ENCODE measurements at places on chromosomes 3 and 15.

DNA sequence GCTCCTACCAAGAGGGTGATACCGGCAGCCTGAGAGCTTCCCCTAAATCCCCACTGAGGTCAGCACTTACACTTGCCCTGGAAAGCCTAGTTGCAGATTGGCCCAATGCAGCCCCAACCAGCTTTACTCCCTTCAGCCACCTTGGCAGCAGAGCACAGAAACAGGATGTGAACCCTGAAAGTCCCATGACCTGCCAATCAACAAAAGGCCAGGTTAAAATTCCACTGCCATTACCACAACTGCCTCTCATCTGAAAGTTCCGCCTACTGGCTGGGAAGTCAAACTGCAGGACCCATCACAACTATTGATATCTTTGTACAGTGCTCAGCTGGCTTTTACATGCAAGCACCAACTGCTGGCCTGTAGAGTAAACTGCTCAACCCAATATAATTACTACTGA lies 156.2 kb downstream of the ZMAT3 start:
- no peak for DNase-seq

DNA sequence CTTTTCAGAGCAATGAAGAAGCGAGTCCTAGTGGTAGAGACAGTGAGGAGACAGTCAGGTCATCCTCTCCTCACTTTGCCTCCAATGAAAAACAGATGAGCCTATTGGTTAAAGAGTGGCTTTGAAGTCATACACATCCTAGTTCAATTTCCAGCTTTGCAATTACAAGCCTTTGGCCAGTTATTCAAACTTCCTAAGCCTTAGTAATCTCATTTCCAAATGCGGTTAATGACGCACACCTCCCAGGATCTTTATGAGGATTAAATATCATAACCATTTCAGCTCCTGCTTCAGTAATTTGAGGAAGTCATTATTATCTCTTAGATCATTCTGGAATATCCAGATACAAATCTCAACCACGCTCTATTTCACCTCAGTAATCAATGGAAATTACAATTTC lies 10.0 kb upstream of the ST6GAL1 start:
- DNase-seq, result no peak

GRCh38 chr3:183449391-183449790 lies 21.0 kb upstream of the MCF2L2 start:
- no peak for DNase-seq

- no peak for DNase-seq
Observed at GRCh38 chr3:141307351-141308059, 60.8 kb upstream of the ZBTB38 start.

GRCh38 chr3:177468331-177468730 lies 271.0 kb upstream of the TBL1XR1 start:
- no peak for DNase-seq

- DNase-seq, result no peak
Observed at GRCh38 chr15:67762610-67763368, 62.5 kb upstream of the SKOR1 start.
